ENCODE measurements at places on chromosomes 4 and X.
A peak's percentile ranks its signal among the peaks of the same experiment; 100 is the strongest.

DNA sequence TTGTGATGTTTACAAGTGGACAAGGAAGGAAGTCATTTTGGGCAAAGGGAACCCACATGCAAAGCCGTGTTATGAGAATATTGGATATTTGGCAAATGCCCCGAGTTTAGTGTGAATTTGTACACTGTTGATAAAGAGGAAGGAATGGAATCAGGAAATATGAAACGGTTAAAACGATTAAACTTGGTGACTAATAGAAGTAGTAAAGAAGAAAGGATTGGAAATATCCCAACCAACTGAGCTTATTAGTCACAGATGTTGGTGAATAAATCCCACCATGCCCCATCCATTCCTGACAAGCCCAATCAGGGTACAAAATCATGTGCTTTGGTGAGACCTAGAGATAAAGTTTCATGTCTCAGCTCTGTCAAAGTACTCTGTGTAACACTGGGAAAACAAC, 22.0 kb downstream of the ARHGAP24 start:
- DNase-seq: peak; percentile 81

GRCh38 chrX:72043636-72044035, 88.1 kb downstream of the RTL5 start:
- no peak for DNase-seq

- peak; percentile 39 for DNase-seq
Measured at GRCh38 chr4:8592366-8593263, at the start of gene CPZ. Gene CPZ (plus strand): TSS chr4:8592765. CDS start chr4:8592834, 69 bp downstream.

- no peak for DNase-seq
Measured at GRCh38 chr4:53598901-53599300, 7.6 kb upstream of the LNX1 start.

DNA sequence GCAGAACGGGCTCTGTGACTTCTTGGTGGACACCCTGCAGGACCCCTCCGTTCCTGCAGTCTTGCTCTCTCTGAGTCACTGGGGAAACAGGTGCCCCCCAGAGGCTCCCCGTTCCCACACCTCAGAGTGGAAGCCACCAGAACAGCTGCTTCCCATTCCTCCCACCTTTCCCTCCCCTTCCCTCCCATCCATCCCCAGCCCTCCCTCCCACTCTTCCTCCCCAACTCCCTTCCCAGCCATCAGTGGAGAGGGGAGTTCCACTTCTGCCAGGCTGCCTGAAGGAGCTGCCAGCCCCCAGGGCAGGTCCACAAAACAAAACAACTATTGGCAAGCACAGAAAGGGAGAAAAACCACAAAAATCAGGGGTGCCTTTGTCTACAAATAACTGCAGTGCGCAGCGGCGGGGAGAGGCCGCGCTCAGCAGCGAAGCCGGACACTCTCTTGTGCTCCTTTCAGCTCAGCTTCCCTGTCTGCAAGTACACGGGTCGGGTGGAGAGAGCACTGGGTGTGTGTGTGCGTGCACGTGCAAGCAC, 8.1 kb downstream of the SSR4 start:
- no peak for DNase-seq
